ENCODE measurements at places on chromosomes 1 and 21. TPM values are rescaled to one million over a fixed set of nuclear protein-coding genes. Genes with fewer than 3 reads are reported as not detected.
A peak's percentile ranks its signal among the peaks of the same experiment; 100 is the strongest.

The C1orf116 gene
- 0.07 TPM for total RNA-seq

- no peak for DNase-seq
- H3K4me1 ChIP-seq = peaks cover 10% of the 10 kb centered on the region
- H3K27ac ChIP-seq = no peak overlapping the region
- no peak overlapping the region for H3K4me3 ChIP-seq
Measured at GRCh38 chr21:29751473-29752185, 188.2 kb downstream of the GRIK1 start.

The LORICRIN gene
- not detected for total RNA-seq

The HES3 gene
- not detected for total RNA-seq

The SLC25A34 gene
- total RNA-seq = 0.90 TPM

- no peaks in the 10 kb centered on the region for H3K36me3 ChIP-seq
- no peak overlapping the region for H3K4me3 ChIP-seq
- peaks cover 7% of the 10 kb centered on the region for H3K27me3 ChIP-seq
Measured at GRCh38 chr1:3012456-3013291, 8.6 kb upstream of the ACTRT2 start.

GRCh38 chr1:225156254-225156653, 226.8 kb downstream of the DNAH14 start:
- H3K36me3 ChIP-seq = peaks cover 2% of the 10 kb centered on the region
- no peaks in the 10 kb centered on the region for H3K27me3 ChIP-seq
- DNase-seq = no peak
- peaks cover 6% of the 10 kb centered on the region for H3K4me1 ChIP-seq
- H3K4me3 ChIP-seq = no peak overlapping the region
- H3K27ac ChIP-seq = no peak overlapping the region

GRCh38 chr1:24198766-24199165, 11.7 kb upstream of the IFNLR1 start:
- H3K4me3 ChIP-seq = no peak overlapping the region
- H3K27me3 ChIP-seq = no peaks in the 10 kb centered on the region
- H3K27ac ChIP-seq = no peak overlapping the region
- no peaks in the 10 kb centered on the region for H3K36me3 ChIP-seq
- peaks cover 7% of the 10 kb centered on the region for H3K4me1 ChIP-seq

GRCh38 chr1:153357853-153358690, at the start of gene S100A9:
Gene S100A9 (plus strand): TSS chr1:153357854. CDS start chr1:153358284, 430 bp downstream.
- H3K4me3 ChIP-seq = no peak within 1 kb of the TSS
- no peaks in the 10 kb centered on the region for H3K36me3 ChIP-seq
- no peak within 1 kb of the TSS for H3K27ac ChIP-seq
- H3K27me3 ChIP-seq = peaks cover 41% of the 10 kb centered on the region
- DNase-seq = no peak

The PRR9 gene
- not detected for total RNA-seq

GRCh38 chr1:16076865-16077238, 3.4 kb upstream of the FAM131C start:
- H3K27ac ChIP-seq = no peak overlapping the region
- H3K27me3 ChIP-seq = no peaks in the 10 kb centered on the region
- no peaks in the 10 kb centered on the region for H3K36me3 ChIP-seq
- no peak overlapping the region for H3K4me3 ChIP-seq
- DNase-seq = no peak
- peaks cover 24% of the 10 kb centered on the region for H3K4me1 ChIP-seq

DNA sequence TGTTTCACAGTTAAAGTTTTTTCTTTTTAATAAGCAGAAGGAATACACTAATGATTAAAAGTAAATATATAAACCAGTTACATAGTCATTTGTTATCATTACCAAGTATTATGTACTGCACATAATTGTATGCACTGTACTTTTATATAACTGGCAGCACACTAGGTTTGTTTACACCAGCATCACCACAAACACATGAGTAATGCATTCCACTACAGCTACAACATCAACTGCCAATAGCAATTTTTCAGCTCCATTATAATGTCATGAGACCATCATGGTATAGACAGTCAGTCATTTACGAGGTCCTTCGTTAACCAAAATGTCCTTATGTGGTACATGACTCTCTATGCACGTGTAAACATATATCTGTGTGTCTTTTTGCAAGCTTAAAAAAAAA, 35.2 kb downstream of the SCYL3 start:
- H3K4me1 ChIP-seq = no peaks in the 10 kb centered on the region
- H3K4me3 ChIP-seq = no peak overlapping the region
- H3K27ac ChIP-seq = no peak overlapping the region
- no peak for DNase-seq

DNA sequence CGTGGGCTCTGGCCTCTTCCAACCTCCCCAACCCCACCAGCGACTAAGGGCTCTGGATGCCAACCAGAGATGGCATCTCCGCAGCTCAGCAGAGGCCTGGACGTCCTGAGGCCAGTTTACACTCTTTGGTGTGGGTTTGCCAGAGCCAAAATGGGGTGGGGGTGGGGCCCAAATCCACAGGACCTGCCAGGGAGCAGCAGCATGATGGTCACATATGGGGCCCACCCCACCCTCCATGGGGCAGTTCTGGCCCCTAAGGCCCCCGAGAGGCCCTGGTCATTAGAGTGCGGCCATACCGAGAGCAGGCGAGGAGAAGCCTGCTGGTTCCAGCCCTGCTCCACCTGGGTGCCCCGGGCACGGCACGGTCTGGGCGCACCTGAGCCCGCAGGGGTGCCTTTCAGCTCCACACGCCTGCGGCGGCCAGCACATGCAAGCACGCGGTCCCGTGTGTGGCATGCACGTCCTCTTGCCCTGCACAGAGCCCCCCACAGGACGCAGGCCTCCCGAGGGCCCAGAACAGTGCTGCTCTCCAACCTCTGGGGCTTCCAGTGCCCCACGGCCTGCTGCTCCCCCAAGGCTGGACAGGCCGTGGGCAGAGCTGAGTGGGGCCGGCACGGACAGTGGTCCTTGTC, 4.8 kb downstream of the C1QTNF12 start:
- no peak overlapping the region for H3K4me3 ChIP-seq
- H3K27me3 ChIP-seq = no peaks in the 10 kb centered on the region
- H3K4me1 ChIP-seq = peaks cover 8% of the 10 kb centered on the region

- DNase-seq = no peak
- no peaks in the 10 kb centered on the region for H3K36me3 ChIP-seq
- no peak overlapping the region for H3K4me3 ChIP-seq
- H3K4me1 ChIP-seq = peaks cover 15% of the 10 kb centered on the region
- H3K27me3 ChIP-seq = no peaks in the 10 kb centered on the region
- H3K27ac ChIP-seq = no peak overlapping the region
Measured at GRCh38 chr21:25862596-25862995, 127.8 kb downstream of the GABPA start.

The DMRTA2 gene
- total RNA-seq = not detected

The S100A1 gene
- total RNA-seq = 1.2 TPM

GRCh38 chr1:234683861-234684632, 74.1 kb upstream of the IRF2BP2 start:
- no peak for DNase-seq
- peaks cover 17% of the 10 kb centered on the region for H3K4me1 ChIP-seq
- no peaks in the 10 kb centered on the region for H3K27me3 ChIP-seq
- peaks cover 4% of the 10 kb centered on the region for H3K36me3 ChIP-seq
- no peak overlapping the region for H3K27ac ChIP-seq

- no peak overlapping the region for H3K4me3 ChIP-seq
- H3K27me3 ChIP-seq = peaks cover 14% of the 10 kb centered on the region
- H3K27ac ChIP-seq = no peak overlapping the region
- DNase-seq = no peak
- H3K4me1 ChIP-seq = peaks cover 3% of the 10 kb centered on the region
- peaks cover 2% of the 10 kb centered on the region for H3K36me3 ChIP-seq
Measured at GRCh38 chr1:6152181-6152580, 27.9 kb downstream of the CHD5 start.

DNA sequence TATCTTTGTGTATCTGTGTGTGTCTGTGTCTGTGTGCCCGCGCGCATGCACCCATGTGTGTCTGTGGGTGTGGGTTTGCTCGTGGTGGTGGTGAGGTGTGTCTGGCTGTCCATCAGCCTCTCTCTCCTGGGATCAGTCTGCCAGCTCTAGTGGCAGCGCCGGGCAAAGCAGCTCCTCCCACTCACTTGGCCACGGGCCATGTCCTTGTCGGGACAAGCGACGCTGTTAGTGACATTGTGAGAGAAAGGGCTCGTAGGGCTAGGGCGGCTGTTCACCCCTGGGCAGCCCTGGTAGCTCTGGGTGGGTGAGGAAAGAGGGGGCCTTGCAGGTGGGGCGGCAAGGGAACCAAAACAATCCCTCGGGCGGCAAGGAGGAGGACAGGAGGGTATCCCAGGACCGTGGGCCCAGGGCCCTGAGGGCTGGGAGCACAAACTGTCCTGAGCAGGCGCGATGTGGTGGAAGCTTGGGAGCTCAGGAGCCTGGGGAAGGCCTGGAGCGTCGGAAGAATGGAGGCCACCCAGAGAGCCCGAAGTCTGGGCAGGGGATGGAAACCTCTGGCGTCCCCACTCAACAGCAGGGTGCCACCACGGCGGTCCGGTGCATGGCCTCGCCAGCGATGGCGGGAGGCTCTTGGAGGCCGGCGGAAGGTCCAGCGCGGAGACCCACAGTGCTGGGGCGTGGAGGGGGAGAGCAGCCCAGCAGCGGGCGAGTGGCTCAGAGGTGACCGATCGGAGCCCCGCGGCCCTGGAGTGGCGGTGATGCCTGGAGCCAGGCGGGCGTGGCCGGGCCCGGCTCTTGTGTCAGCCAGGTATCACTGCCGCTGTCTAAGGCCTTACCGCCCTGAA, 140.5 kb downstream of the LIPI start:
- H3K36me3 ChIP-seq = no peaks in the 10 kb centered on the region
- H3K4me3 ChIP-seq = no peak overlapping the region
- no peaks in the 10 kb centered on the region for H3K4me1 ChIP-seq
- H3K27me3 ChIP-seq = no peaks in the 10 kb centered on the region

The CAMK2N1 gene
- 13.2 TPM for total RNA-seq

DNA sequence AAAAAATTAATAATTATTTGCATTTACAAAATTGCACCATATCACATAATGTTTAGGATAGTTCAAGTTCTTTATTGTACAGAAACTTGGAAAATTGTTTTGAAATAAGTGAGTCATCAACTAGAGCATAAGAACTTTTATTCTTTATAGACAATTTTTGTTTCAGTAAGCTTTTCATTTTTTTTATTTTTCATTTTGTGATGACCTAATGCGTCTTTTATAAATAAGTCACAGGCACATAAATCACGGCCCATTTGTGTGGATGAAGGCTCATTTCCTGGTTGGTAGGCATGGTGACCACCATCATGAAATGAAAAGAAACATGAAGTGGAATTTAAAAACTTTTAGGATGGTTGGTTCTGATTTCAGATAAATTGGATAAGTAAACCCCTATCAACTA, 39.3 kb downstream of the SPAG17 start:
- no peaks in the 10 kb centered on the region for H3K36me3 ChIP-seq
- H3K27me3 ChIP-seq = no peaks in the 10 kb centered on the region
- no peak overlapping the region for H3K4me3 ChIP-seq
- DNase-seq = no peak
- no peak overlapping the region for H3K27ac ChIP-seq

GRCh38 chr1:65795311-65795710, 2.6 kb downstream of the PDE4B start:
- no peak overlapping the region for H3K4me3 ChIP-seq
- H3K36me3 ChIP-seq = no peaks in the 10 kb centered on the region
- no peak overlapping the region for H3K27ac ChIP-seq
- no peak for DNase-seq
- H3K4me1 ChIP-seq = peaks cover 12% of the 10 kb centered on the region
- H3K27me3 ChIP-seq = peaks cover 62% of the 10 kb centered on the region

GRCh38 chr1:40004857-40005256, 35.7 kb upstream of the CAP1 start:
- no peak overlapping the region for H3K4me3 ChIP-seq
- H3K27ac ChIP-seq = no peak overlapping the region
- H3K4me1 ChIP-seq = peaks cover 8% of the 10 kb centered on the region
- H3K36me3 ChIP-seq = no peaks in the 10 kb centered on the region

- peak overlapping the region; percentile 49 for H3K27ac ChIP-seq
- DNase-seq = no peak
- no peaks in the 10 kb centered on the region for H3K36me3 ChIP-seq
- H3K4me1 ChIP-seq = peaks cover 35% of the 10 kb centered on the region
Measured at GRCh38 chr21:37842163-37842919, 73.9 kb downstream of the KCNJ6 start.

- no peaks in the 10 kb centered on the region for H3K36me3 ChIP-seq
- H3K4me1 ChIP-seq = peaks cover 33% of the 10 kb centered on the region
- H3K4me3 ChIP-seq = no peak overlapping the region
- no peak overlapping the region for H3K27ac ChIP-seq
Measured at GRCh38 chr1:223136086-223136485, 7.0 kb downstream of the TLR5 start.

DNA sequence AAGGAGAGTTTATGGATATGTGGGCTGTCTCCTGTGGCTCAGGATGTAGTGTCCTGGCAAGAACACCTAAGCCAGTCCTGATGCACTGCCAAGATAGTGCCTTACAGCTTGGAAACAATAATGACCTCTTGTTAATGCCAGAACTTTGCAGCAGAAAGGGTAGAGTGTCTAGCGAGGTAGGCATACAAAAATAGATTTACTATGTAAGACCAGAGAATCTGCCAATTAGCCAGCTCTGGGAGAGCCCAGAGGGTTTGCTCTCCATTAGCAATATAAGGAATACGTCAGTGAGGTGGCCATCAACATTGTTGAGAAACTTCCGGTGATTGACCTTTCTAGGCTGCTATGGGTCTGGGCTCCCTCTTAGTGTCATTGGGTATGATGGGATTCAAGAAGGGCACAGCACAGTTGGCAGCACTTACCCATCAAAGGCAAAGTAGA, 178.5 kb upstream of the GALNT2 start:
- peaks cover 1% of the 10 kb centered on the region for H3K36me3 ChIP-seq
- H3K27ac ChIP-seq = no peak overlapping the region
- no peak overlapping the region for H3K4me3 ChIP-seq
- DNase-seq = no peak
- no peaks in the 10 kb centered on the region for H3K4me1 ChIP-seq

The KCNC4 gene
- total RNA-seq = 2.7 TPM

- no peaks in the 10 kb centered on the region for H3K27me3 ChIP-seq
- H3K27ac ChIP-seq = no peak overlapping the region
- H3K4me1 ChIP-seq = peaks cover 11% of the 10 kb centered on the region
- DNase-seq = no peak
Measured at GRCh38 chr1:41875487-41875886, 43.2 kb downstream of the HIVEP3 start.

The RHCE gene
- total RNA-seq = 1.0 TPM

- H3K27ac ChIP-seq = peak overlapping the region; percentile 78
- peaks cover 6% of the 10 kb centered on the region for H3K36me3 ChIP-seq
- peak overlapping the region; percentile 59 for H3K4me3 ChIP-seq
- H3K4me1 ChIP-seq = peaks cover 81% of the 10 kb centered on the region
- DNase-seq = no peak
- H3K27me3 ChIP-seq = no peaks in the 10 kb centered on the region
Measured at GRCh38 chr1:186183970-186184628, 191.0 kb downstream of the TPR start.

The VWA1 gene
- 27.2 TPM for total RNA-seq

The ANKRD45 gene
- total RNA-seq = not detected

The DRAXIN gene
- 0.17 TPM for total RNA-seq

The EPHB2 gene
- 48.0 TPM for total RNA-seq

The PCBP3 gene
- 11.8 TPM for total RNA-seq

All from chondrocyte (in vitro differentiated cells).